Amygdala (tissue), 56 donors: ENCODE measurements at places on chromosomes 16 and 17.

- DNase-seq, result no peak
Measured at GRCh38 chr16:55527885-55528284, 19.0 kb downstream of the LPCAT2 start.

- DNase-seq, result no peak
Measured at GRCh38 chr17:74742153-74742515, 5.1 kb downstream of the RAB37 start.

DNA sequence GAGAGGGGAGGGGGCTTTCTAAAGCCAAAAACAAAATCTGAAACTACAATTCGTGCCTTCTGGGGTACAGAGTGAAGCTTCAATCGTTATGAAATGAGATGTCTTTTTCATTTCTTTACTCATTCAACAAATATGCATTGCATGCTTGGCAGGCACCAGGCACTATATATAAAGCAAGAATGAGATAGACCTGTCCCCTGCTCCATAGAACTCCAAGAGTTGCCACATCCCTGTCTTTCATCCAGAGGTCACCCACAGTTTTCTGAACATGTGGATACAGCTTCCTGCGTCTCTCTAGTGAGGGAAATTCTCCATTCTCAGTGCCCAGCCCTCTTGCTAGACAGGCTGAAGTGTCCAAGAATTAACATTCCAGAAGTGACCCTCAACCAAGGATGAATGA, 343.2 kb upstream of the MAF start:
- DNase-seq, result no peak

GRCh38 chr16:27595475-27595874, 45.5 kb downstream of the KATNIP start:
- no peak for DNase-seq

GRCh38 chr16:78560997-78561396, 461.5 kb downstream of the WWOX start:
- no peak for DNase-seq

DNA sequence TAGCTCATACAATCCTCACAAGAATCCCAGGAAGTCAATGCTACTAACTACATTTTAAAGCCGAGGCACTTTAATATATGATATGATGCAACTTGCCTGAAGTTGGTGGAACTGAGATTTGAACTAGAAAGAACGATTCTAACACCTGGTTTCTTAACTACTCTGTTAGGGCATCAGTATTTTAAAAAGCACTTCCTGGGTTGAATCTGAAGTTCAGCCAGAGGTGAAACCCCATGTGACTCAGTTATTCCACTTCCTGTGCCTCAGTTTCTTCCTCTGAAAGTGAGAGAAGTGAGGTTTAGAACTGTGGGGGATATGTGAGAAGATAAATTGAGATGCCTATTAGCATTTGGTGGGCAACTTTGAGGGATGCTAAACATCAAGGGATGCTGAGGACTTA, 129.4 kb upstream of the ANKFN1 start:
- no peak for DNase-seq

GRCh38 chr17:42027961-42028790, 8.3 kb downstream of the NKIRAS2 start:
- DNase-seq, result no peak

GRCh38 chr17:28796062-28796461, 46.5 kb downstream of the FAM222B start:
- DNase-seq, result no peak

- DNase-seq, result no peak
Measured at GRCh38 chr17:11832401-11833137, 164.7 kb downstream of the ZNF18 start.

DNA sequence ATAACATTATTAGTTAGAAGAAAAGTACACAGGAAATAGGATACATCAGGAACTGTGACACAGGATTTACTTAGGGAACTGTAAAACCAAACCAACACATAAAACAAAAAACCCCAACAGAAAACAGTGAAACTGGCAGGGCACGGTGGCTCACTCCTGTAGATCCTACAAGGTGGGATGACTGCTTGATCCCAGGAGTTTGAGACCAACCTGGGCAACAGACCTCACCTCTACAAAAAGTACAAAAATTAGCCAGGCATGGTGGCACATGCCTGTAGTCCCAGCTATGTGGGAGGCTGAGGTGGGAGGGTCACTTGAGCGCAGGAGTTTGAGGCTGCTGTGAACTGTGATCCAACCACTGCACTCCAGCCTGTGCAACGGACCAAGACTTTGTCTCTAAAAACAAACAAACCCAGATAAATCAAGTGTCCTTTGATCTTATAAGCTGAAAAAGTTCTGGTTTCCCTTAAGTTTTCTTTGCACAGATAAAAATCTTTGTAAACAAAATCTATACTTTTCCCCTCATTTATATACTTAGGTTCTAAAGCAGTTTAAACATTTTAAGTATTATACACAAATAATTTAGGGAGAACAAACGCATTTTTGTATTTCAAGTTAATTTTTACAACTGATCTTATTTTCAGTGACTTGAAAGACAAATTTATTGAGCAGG, 111.5 kb upstream of the TOB1 start:
- no peak for DNase-seq

GRCh38 chr17:74970395-74970794, 2.2 kb downstream of the HID1 start:
- DNase-seq, result no peak

- no peak for DNase-seq
Measured at GRCh38 chr17:72588961-72589360, 468.1 kb downstream of the SOX9 start.

GRCh38 chr16:8634991-8635736, 13.7 kb downstream of the METTL22 start:
- no peak for DNase-seq

DNA sequence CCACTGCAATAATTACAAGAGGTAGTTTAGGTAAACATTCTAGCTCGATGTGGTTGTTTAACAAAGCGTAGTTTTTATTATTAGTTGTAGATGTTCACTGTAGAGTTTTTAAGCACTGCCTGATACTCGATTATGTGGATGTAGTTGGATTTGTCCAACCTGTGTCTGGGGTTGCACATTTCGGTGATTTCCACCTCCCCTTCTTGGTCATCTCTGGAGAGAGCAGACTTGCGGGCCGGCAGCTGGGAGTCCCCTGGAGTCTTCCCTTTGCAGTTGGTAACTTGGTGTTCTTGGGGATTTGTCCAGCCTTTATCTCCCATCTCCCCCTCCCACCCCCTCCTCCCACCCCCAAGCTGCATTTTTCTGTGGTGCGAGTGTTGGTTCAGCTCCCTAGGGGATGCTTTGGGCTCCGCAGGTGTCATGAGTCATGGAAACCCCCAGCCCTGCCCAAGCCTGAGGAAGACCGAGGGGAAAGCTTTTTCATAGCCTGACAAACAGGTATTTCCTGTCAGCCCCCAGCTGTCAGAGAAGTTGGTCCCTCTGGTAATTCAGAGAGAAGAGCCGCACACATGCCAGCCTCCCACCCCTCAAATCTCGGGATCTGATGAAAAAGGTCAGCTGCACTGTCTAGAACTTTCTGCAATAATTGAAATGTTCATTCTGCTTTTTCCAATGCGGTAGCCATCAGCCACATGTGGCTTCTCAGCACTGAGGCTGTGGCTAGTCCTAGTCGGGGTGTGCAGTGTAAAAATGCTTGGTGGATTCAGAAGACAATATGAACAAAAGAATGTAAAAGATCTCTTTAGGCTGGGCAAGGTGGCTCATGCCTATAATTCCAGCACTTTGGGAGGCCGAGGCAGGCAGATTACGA, 50.3 kb downstream of the KSR1 start:
- DNase-seq, result no peak

DNA sequence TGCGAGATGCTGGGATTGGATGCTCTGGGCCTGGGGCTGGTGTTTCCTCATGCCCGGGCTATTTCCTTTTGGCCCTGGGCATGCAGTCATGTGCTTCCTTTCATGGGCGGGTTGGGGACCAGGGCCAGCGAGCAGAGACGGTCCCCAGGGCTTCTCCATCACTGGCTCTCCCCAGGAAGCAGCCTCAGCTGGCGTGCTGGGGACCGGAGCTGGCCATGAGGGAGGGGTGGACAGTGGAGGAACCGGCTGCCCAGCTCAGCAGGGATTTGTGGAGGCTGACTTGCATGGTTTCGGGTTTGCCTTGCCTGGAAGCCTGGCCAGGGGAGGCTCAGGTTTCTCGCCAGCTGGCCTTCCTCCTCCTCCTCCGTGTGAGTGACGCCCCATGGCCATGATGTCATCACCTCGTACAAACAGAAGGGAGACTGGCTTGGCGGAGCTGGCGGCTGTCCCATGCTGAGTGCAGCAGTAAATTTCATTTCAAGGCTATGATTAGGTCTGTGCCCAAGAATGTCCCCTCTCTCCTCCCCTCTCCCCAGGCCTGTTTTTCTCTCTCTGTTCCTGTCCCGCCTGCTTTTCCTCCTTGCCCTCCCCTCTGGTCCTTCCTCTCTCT, 8.9 kb upstream of the TIMP2 start:
- peak; percentile 78 for DNase-seq

GRCh38 chr16:73616770-73617169, 568.8 kb upstream of the ZFHX3 start:
- no peak for DNase-seq

GRCh38 chr16:3998793-3999478, 117.3 kb downstream of the ADCY9 start:
- DNase-seq, result no peak
